ENCODE measurements at places on chromosomes 13 and 19.

- no peak for DNase-seq
Observed at GRCh38 chr13:75025956-75026355, 456.0 kb downstream of the TBC1D4 start.

- no peak for DNase-seq
Observed at GRCh38 chr13:35238274-35238673, 238.2 kb downstream of the MAB21L1 start.

GRCh38 chr13:49218493-49219051, 1.6 kb upstream of the MLNR start:
- DNase-seq, result no peak

DNA sequence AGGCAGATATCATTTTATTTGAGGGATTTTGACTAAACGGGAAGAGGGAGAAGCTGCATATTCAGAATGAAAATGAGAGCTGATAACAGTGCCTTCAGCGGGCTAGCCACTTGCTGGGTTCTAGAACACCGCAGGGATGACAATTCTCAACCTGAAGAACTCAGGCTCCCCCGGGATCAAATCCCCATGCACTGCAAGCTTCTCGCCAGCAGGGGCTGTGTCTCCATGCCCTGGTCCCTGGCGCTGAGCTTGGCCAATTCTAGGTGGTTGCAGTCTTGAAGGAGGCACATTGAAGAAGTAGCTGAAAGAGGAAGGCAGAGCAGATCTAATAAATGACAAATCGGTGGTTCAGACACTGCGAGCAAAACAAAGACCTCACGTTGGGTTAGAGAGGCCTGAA, 128.7 kb downstream of the UQCRFS1 start:
- no peak for DNase-seq

GRCh38 chr19:8469613-8470368, 25.0 kb downstream of the HNRNPM start:
- no peak for DNase-seq

Data from stimulated activated CD4-positive, alpha-beta T cell treated with anti-CD3 and anti-CD28 coated beads, Interleukin-2, amount 100 ng/mL, for 48 hours (primary cell).